ENCODE measurements at places on chromosomes 13 and 19.

DNA sequence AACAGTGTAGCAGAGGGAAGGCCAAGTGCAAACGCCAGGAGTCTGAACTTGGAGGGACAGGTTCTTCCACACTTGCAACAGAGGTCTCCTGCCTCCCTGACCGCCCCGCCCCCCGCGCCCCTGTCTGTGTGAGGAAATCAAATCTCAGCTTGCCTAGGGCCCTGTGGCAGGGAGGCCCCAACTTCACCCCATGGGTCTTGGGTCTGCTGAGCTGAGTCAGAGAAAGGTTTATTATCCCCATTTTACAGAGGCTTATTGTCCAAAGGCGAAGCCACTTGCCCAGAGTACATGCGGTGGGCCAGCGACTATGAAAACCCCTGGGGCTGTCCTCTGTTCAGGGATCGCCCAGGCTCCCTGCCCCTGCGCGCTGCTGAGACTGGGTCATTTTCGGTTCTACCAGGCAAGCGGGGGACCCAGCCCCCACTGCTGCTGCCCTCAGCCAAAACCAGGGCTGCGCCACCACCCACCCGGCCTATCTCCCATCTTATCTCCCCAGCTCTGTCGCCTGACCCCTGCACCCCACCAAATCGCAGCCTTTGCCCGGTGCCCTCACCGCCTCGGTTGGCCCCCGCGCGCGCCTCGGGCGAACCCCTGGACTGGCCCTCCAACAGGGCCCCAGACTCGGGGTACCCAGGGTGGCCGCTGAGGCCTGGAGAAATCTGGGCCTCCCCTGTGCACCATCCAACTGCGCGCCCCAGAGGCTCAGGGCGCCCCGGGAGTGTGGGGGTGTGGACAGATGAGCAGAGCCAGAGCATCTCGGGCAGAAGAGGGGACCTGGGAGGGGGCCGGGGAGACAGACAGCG lies 850 bp upstream of the CERS4 start:
- DNase-seq = no peak

GRCh38 chr13:78198821-78199220 lies 280.2 kb upstream of the EDNRB start:
- no peak for DNase-seq

DNA sequence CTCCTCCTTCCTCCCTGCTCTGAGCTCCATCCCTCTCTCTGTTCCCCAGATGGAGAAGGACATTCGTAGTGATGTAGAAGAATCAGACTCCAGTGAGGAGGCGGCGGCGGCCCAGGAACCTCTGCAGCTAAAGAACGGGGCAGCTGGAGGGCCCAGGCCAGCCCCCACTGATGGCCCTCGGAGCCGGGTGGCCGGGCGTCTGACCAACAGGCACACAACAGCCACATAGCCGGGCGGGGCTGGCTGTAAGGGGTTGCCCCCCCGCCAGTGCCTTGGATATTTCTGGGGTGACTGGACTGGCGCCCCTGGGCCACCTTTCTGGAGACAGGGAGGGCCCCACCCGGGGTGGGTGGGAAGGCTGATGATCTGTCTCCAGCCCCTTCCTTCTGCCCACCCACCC lies 46.3 kb downstream of the CD320 start:
- DNase-seq = no peak

DNA sequence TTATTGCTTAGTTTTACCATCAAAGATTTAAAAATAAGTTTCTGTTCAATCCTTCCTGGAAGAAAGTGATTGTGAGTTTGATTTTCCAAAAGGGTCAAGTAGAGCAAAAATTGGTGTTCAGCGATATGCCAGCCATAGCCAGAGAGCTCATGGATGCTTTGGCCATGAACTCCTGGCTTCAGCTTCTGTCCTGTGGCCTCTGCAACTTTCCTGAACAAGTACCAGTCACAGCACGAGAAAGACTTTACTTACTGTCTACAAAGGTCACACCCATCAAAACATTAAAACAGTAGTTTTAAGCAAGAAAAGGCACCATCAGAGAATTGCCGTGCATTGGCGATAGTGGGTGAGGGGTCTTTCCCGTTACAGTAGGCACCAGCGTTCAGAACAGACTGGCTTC lies 753.0 kb upstream of the SGCG start:
- DNase-seq = no peak

- DNase-seq = no peak
Observed at GRCh38 chr13:21095311-21095710, 33.9 kb upstream of the LATS2 start.

Data from NCI-H526 (cell line).